Stimulated activated CD8-positive, alpha-beta memory T cell treated with anti-CD3 and anti-CD28 coated beads, Interleukin-4, amount 100 ng/mL, for 1 hour (primary cell): ENCODE measurements at places on chromosomes 13 and 19.

- DNase-seq: no peak
Measured at GRCh38 chr19:44005973-44006372, 3.2 kb downstream of the ZNF230 start.

- DNase-seq: no peak
Measured at GRCh38 chr13:79406597-79406908, 498 bp upstream of the RBM26 start.

GRCh38 chr13:97185291-97185690, 36.8 kb upstream of the MBNL2 start:
- no peak for DNase-seq

GRCh38 chr19:17243211-17243829, 2.4 kb downstream of the NR2F6 start:
- no peak for DNase-seq

DNA sequence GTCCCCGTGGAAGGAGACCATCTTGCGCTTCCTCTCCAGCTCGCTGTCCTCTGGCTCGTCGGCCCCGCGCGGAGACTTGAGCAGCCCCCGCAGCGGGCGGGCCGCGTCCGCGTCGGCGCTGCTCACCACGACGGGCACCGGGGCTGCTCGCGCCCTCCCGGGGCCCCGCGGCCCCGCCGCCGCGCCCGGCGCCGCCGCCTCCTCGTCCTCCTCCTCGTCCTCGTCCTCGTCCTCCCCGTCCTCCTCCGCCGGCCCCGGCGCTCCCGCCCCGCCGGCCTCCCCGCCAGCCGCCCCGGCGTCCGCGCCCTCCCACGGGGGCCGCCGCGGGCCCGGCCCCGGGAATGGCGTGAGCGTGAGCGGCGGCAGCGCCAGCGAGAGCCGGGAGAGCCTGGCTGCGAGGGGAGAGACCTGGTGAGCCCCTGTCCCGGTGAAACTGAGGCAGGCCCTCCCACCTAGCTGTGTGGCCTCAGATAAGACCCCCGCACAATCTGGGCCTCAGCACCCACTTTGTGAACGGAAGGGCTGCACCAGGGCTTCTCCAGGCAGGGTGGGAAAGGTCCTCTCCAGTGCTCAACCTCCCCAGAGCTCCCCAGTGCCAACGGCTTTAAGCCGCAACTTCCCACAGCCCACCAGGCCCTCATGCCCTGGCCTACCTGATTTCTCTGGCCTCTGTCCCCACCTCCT, 17.8 kb downstream of the LMTK3 start:
- DNase-seq: no peak

DNA sequence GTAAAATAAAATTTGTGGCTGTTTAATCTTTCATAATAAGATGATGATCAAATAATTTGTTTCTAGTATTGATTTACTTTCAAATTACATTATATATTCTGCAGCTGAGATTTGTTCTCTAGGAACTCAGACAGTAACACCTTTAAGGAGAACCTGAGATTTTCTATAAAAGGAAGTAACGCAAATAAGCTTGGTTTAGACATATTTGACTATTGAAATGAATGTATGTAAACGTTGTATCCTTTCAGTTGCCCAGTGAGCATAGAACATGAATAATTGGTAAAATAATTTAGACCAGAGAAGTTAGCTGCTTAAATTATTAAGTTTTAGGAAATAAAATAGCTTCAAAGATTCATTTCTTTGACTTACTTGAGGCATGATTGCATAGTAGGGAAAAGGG, 3.1 kb downstream of the CDK8 start:
- DNase-seq: no peak
